Fibroblast of lung (primary cell): ENCODE measurements at places on chromosomes 11 and 22.
A peak's percentile ranks its signal among the peaks of the same experiment; 100 is the strongest.

- DNase-seq = no peak
These were observed 3.9 kb downstream of the RASL10A start for GRCh38 chr22:29311464-29312217.

DNA sequence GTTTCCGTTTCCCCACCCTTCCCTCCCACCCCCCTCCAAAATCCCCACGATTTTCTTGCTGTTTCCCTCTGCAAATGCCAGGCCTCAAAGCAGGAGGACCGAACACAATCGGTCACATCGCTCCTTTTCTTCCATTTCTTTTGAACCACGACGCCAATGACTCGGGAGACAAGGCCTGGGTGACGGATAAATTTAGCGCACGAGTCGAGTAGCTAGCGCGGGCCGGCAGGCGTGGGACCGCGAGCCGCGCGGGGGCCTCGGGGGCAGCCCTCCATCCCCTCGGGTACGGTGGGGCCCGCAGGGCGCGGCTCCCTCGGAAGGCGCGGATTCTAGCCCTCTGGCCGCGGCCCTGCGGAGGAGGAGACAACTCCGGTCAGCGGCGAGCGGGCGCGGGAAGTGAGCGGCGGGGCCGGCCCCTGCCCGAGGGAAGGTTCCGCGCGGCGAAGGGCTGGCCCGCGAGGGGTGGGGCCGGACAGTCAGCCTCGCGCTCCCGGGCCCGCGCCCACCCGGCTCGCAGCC, 414 bp downstream of the JOSD1 start:
- no peak for DNase-seq

DNA sequence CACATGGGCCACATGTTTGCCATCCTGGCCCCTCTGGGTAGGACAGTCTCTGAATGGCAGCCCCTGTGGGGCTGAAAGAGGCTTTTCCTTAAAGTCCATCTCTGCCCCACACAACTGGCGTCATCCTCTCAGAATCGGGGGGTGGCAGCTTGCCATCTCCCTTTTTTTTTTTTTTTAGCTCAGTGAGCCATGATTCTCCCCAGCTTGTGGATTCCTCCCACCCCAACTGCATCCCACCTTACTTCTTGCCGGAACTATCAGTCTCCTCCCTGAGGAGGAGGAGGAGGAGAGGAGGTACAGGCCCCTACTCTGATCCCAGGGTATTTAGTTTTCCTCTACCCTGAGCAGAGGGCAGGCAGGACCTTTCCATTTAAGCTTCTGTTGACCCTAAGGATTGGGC, 3.4 kb downstream of the DGKZ start:
- DNase-seq = no peak

- DNase-seq = peak; percentile 32
These were observed 997 bp downstream of the UBE2L3 start for GRCh38 chr22:21568347-21569075.

DNA sequence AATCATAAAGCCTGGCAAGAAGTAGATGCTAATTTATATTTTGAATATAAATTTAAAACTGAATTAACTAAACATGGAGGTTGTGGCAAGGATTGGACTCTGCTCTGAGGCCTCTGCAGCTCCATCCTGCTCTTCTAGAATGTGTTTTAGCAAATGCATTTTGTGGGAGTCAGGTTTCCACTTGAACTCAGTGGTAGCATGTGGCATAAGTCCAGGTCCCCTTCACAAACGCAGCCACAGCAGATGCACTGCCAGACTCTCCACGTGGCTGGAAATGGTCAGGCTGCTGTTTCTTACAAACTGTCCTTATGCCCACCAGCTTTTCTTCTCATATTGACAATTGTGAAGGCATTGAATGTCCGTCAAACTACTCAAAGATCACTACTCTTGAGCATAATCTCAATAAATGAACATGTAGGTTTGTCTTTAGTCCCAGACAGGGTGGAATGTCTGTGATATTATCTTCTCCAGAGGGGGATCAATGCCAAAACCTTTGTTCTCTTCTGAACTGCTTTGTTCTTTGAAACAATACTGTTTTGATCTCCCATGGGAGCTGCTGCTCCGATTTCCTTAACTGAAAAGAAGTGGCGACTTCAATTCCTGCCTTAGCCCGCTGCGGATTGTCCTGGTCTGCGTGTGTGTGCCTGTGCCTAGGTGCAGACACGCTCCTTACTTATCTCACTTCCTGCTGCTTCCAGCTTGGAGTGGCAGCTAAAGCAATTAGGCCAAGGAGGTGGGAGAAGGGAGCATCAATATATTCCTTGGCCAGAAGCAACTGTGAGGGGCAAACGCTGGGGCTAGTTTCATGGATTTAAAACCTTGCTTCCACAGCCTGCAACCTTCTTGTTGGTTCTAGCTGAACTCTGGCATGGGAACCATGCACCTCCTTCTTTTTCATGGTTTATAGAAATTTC, 24.2 kb downstream of the EIF4G2 start:
- DNase-seq = peak; percentile 34

GRCh38 chr11:116420770-116421528, 351.8 kb downstream of the BUD13 start:
- peak; percentile 60 for DNase-seq

DNA sequence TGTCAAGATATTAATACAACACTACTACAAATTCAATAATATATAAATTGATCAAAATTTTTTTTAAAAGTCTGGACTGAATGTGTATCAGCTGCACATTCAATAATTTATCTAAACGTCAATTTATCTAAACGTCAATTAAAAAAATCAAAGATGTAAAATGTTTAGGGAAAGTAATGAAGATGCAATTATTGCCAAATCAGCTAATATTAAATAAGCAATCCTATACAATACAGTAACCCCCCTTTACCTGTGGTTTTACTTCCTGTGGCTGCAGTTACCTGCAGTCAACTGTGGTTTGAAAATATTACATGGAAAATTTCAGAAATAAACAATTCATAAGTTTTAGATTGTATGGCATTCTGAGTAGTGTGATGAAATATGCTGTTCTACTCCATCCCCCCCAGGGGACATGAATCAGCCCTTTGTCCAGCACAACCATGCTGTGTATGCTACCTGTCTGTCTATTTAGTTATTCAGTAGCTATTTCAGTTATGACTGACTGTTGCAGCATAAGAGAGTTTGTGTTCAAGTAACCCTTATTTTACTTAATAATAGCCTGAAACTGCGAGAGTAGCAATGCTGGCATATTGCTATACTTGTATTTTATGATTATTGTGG, 72.2 kb downstream of the CWF19L2 start:
- DNase-seq = no peak

DNA sequence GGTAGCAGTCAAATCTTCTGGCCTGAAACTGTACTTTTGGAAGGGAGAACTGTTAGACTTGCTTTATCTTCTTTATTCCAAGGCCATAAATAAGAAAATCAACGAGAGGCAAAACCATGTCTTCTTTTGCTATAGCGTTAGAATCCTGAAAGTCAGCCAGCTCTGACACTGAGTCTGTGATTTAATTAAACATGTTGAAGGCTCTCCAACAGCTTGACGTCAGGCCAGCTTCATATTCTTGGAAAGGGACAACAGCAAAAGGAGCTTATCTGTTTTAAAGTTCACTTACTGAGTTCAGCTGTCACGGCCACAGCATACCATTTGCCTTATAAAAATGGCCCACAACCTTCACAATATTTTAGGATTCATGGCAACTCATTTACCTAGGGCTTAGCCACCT, 131.0 kb upstream of the LDLRAD3 start:
- no peak for DNase-seq

GRCh38 chr11:93504110-93505095, 38.8 kb downstream of the SMCO4 start:
- no peak for DNase-seq

DNA sequence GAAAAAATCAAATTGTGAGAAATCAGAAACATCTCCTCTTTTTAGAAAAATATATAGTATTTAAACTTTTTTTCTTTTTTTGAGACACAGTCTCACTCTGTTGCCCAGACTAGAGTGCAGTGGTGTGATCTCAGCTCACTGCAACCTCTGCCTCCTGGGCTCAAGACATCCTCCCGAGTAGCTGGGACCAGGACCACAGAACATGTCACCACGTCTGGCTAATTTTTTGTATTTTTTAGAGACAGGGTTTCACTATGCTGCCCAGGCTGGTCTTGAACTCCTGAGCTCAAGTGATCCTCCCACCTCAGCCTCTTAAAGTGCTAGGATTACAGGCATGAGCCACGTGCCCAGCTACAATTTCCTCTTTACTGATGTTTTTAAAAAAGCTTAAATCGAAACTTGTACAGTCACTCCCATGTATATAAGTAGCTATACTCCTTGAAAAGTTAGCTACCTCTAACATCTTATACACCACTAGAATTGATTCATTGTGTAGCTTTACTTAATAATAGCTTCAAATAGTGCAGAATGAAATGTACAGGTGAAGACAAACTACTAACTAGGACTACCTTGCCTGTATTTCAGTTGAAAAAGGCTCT, 10.3 kb downstream of the EIF4G2 start:
- no peak for DNase-seq

DNA sequence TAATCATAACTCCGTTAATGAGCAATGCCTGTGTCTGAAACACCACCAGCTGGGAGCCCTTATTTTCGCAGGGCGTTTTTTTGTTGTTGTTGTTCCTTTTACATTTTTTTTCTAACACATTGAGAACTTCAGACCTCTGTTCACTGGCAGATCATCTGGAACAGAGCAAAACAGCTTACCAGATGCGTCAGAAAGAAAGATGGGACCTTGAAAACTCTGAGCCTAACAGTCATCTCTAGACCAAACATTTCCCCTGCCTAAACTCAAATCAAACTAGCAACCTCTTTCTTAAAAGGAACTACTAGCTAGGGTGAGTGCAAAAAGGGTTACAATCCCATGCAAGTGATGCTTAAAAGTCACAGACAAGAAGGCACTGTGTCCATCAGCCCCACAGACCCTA, 93.2 kb downstream of the PLEKHA7 start:
- no peak for DNase-seq

DNA sequence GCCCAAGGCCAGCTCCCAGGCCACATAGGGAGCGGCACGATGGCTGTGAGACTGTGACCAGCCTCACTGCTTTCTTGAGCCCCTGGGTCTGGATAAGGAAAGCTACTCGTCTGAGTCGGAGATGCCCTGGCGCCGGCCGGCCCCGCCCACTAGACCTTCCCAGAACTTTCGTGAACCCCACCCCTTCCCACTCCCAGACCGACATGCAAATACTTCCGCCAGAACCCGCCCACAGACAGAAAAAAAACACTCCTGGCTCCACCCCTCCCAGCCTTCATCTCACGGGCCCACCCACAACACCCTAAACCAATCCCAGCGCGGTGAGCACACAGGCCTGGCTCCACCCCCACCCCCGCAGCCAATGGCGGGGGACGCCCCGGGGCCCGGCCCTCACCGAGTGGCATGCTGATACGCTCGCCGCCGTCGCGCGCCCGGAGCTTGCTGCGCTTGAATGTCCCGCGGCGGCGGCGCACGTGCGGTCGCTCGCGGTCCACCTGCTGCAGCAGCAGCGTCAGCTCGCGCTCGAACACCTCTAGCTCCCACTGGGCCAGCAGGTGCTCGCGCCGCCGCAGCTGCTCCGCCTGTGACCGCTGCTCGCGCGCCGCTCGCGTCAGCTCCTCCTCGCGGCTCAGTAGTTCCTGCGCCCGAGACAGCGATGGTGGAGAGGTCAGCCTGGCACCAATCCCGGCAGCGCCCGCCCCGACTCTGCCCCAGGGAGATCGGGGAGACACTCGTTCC, 7.0 kb downstream of the MAP3K11 start:
- peak; percentile 93 for DNase-seq

DNA sequence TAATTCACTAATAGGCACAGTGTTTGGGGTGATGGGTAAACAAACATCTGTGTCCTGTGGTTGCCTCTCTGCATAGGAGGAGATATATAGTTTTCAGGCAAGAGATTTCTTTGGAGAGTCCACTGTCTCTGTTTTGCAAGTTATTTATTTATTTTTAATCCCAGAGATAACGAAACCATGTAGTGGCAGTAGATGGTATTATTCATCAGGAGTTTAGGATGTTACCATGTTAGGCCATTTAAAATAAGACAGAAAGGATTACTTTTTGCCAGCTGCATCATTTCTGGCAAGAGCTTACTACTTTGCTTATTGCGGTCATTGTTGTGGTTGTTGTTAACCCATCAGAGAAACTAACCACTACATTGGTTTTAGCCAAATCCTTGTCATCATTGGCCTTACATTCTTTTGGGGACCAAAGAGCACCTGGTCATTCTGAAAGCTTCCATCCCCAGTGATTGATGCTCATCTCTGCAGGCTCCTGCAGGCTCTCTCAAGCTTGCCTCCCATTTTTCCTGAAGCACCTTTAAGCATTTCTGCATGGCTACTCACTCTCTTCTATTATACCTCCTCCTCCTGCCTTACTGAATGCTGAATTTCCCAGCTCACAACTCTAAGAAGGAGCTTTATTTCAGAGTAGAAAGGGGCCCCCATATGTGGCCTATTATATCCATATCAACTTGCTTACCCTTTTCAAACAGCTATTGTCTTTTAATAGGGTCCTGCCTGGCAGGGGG, 84.4 kb downstream of the CSTPP1 start:
- peak; percentile 42 for DNase-seq

DNA sequence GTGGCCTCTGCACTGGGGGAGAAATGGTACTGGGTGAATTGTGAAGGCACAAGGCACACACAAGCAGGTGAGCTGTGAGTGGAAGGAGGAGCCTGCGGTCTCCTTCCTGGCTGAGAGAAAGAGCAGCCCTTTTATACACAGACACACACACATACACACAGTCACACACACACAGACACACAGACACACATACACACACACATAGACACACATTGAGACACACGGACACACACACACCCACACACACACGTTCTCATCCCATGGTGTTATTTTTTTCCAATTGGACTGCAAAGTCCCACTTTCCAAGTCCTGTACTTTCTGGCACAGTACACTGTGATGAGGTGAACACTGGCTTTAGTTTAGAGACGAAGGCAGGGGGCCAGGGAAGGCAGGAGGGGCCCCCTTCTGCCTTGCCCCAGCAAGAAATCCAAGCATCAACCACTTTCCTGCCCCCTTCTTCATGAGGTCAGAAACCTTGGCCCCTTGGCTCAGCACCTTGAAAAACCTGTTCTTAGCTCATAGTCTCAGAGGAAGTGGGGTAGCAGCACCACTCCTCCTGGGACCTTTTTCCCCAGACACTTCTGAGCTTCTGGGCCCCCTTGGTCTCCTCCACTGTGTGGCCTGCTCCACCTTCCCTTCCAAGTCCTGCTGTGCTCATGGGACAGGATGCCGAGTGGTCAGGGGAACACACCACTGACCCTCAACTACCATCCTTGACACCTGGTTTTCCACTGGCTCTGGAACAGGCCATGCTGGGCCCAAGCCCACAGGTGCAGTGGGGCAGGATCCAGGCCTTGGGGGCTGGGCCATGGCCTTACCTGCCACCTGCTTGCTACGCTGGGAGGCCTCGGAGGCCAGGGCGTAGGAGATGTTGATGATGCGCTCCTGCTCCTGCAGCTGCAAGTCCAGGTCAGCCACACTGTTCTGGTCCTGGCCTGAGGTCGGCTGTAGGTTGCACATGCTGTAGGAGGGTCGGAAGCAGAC, 43.8 kb downstream of the C11orf58 start:
- DNase-seq = no peak
